NCI-H1417 treated with DMSO at 0.1 percent for 48 hours (cell line): ENCODE measurements at places on chromosomes 1 and 21.
A peak's percentile ranks its signal among the peaks of the same experiment; 100 is the strongest.

- no peak for DNase-seq
These were observed 898 bp downstream of the C1orf174 start for GRCh38 chr1:3898994-3899753.

- no peak for DNase-seq
These were observed 193.2 kb downstream of the DHRS3 start for GRCh38 chr1:12424793-12425192.

DNA sequence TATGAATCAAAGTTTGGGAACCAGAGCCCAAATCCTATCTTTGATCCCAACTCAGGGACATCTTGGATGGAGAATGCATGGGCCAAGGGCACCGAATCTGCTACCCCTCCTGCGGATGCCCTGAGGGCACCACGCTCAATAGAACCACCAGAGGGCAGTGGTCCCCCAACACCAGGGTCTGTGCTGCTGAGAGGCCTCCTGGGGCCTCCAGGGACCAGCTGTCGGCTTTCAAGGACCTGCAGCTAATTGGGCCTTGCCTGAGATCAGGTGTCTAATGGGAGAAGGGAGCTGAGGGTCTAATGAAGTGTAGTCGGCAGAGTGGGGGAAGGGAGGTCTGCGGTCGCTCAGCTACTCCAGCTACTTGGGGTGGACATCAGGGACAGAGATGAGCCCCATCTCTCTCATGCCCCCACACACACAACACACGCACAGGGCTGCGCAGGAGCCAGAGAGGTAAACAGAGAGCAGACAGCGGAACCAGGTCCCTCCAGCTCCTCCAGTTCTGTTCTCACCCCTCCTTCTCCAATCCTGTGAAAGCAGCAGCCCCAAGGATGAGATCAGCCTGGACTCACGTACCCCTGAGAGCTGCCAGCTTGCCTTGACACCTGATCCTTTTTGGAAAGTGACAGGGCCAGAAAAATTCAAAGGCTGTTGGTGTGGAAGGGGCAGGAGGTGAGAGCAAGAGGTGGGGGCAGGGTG, 34.9 kb upstream of the PPP1R15B start:
- DNase-seq, result peak; percentile 95

GRCh38 chr1:199837321-199837720, 190.2 kb upstream of the NR5A2 start:
- DNase-seq, result no peak

GRCh38 chr1:204814166-204814884, 56.3 kb upstream of the NFASC start:
- DNase-seq, result no peak

DNA sequence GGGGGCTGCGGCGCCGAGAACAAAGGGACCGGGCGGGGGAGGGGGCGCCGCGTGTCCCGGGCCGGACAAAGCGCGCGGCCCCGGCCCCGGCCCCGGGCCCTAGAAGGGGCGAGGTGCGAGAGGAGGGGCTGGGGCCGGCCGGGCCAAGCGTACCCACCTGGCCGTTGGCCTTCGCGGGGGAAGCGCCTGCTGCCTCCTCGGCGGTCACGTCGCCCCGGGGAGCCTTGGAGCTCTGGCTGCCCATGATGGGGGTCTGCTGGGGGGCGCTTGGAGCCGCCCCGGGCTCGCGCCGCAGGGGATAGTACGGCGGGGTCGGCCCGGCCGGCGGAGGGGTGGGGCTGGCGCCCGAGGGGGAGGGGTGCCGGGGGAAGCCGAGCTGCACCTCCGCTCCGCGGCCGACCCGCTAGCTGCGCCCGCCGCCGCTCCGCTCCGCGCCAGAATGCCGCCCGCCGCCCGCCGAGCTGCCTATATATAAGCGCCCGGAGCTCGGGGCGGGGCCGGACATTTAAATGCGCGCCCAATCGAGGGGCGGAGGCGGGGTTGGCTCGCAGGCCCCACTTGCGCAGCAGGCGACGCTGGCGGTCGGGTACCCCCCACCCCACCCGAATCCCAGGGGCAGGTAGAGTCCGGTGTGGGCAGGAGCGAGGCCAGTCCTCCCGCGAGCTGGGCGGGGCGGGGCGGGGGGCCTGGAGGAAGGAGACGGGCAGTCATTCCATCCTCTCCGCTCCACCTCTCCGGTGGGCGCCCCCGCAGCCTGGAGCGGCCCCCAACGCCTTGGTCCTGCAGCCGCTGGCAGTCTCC, at the start of gene MARCKSL1:
MARCKSL1 (minus strand) TSS at position 444 of the 801 bp plus-strand sequence; CDS start at position 244, 200 bp downstream.
- peak; percentile 16 for DNase-seq

DNA sequence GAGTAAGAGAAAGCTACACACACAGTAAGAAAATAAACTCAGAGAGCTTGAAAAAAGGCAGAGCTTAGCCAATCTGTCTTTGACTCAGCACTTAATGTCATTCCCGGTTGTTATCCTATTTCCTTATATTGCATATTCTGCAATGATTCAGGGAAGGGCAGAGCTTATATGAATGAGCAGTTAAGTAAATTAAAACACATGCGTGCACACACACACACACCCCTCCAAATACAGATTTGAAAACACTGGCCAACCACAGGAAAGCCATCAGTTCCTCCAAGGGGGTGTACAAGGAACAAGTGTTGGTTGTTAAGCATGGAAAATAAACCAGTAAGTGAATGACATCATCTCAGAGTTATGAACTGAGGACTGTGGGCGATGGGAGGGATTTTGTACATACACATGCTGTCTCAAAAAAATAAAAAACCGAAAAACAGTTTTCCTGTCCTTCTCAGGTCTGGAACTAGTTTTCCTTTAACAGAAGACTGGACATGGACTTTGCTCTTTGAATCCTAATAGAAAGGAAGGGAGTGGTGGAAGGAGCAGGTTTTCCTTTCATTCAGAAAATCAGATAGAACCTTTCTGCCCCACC, 1.0 kb downstream of the IQGAP3 start:
- no peak for DNase-seq

- no peak for DNase-seq
These were observed 468 bp upstream of the MX1 start for GRCh38 chr21:41425588-41425953.

GRCh38 chr21:14479241-14479786, 66.8 kb downstream of the SAMSN1 start:
- DNase-seq, result no peak

- DNase-seq, result no peak
These were observed 113.5 kb downstream of the PRDM2 start for GRCh38 chr1:13813398-13814012.

GRCh38 chr21:32062591-32063227, 189.9 kb downstream of the HUNK start:
- no peak for DNase-seq

- DNase-seq, result no peak
These were observed 5.8 kb upstream of the ATP1B1 start for GRCh38 chr1:169100651-169101088.

DNA sequence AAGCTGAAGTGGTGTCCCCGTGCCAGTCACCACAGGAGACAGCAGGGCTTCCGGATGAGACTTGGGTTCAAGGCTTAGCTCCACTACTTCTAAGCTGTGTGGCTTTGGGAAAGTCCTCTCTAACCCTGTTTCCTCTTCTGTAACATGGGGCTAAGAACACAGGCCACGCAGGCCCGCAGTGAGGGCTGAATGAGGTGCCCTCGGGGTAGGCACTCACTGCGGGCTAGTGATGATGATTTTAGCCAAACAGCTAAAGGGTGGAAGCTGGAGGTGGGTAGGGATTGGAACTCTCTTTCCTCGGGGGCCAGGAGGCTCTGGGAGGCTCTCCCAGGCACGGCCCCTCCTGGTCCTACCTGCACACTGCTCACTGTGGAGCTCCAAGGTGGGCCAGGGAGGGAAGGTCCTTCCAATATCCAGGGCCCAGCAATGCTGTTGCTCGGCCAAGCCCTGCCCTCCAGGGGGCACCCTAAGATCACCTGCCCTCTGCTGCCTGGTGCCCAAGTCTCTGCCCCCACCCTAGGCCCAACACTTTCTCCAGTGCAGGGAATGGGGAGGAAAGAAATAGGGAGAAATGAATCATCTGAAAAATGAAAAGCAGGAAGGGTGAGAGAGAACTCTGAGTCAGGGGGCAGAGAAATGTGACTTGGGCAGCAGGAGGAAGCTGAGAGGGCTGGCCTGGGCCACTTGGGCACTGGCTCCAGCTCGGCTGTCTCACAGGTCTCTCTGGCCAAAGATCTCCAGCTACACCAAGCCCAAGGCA, 19.2 kb upstream of the EVA1B start:
- DNase-seq, result no peak

GRCh38 chr1:213999732-214000131, 12.0 kb downstream of the PROX1 start:
- DNase-seq, result no peak

GRCh38 chr1:85188530-85188929, 12.3 kb downstream of the SYDE2 start:
- DNase-seq, result no peak

- no peak for DNase-seq
These were observed 34.0 kb upstream of the C1orf115 start for GRCh38 chr1:220655961-220656740.

DNA sequence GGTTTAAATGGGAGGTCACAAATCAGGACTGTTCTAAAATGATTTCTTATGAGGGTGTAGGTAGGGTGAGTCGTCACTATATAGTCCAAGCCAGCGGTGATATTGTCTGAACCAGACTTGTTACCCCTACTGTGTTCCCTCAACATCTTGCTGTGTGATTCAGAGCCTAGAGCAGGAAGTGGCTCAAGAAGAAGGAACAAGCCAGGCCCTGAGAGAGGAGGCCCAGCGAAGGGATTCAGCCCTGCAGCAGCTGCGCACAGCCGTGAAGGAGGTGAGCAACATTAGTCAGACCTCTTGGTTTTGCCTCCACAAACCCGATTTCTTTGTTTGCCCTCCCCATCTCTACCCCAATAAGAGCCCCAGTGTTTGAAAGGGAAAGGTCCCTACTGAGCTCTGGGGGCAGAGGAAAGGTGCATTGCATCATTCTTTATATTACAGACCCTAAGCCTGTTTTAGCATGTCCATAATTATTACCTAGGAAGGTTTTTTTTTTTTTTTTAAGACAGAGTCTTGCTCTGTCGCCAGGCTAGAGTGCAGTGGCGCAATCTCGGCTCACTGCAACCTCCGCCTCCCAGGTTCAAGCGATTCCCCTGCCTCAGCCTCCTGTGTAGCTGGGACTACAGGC, 5.0 kb upstream of the SH3BGRL3 start:
- DNase-seq, result no peak

GRCh38 chr1:86861424-86861823, 52.5 kb downstream of the SELENOF start:
- DNase-seq, result no peak

DNA sequence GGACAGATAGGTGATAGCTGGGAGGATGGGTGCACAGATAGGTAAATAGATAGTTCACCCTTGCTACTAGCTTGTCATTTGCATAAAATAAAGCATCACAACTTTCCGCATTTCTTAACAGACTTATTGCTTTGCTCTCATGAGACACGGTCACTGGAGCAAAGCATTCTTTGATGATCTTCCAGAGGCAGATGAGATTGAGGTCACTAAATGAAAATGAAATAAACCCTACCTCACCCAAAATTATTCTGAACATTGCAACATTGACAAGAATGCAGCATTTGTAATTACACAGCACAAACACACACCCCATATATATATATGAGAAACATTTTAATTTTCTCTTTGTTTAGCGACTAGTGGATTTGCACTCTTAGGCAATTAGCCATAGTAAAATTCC, 107.6 kb downstream of the SNX7 start:
- DNase-seq, result no peak

DNA sequence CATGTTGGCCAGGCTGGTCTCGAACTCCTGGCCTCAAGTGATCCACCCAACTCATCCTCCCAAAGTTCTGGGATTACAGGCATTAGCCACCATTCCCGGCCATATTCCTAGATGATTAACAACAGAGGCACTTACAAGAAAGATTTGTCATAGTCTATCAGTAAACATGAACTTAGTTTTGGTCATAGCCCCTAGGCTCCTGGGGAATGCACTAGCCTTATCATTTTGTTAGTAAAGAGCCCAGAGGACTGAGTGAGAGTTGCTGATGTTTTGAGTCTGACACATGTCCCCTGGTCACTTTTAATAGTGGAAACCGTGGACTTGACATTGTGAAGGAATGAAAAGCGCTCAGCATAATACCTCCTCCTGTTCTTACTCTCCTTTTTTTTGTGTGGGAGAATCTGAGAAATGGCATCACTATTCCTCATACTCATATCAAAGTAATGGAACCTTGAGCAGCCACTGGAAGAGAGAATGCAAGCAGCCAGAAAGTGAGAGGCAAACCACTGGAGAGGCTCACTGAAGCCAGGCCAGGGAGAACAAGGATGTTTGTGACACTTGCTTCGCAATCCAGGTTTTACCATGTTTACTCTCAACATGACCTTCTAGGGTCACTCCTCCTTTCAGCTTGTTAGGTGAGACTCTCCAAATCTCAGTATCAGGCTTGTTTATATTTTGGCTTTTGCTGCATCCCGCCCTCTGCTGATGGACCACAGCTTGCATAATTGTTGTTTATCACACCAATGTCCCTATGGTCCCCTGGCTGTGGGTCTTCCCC, 14.8 kb downstream of the ATP1B1 start:
- no peak for DNase-seq

GRCh38 chr1:46690931-46691421, 19.3 kb downstream of the TEX38 start:
- DNase-seq, result no peak
